Retina (tissue), 1 donor: ENCODE measurements at places on chromosomes 12 and 14.
A peak's percentile ranks its signal among the peaks of the same experiment; 100 is the strongest.

DNA sequence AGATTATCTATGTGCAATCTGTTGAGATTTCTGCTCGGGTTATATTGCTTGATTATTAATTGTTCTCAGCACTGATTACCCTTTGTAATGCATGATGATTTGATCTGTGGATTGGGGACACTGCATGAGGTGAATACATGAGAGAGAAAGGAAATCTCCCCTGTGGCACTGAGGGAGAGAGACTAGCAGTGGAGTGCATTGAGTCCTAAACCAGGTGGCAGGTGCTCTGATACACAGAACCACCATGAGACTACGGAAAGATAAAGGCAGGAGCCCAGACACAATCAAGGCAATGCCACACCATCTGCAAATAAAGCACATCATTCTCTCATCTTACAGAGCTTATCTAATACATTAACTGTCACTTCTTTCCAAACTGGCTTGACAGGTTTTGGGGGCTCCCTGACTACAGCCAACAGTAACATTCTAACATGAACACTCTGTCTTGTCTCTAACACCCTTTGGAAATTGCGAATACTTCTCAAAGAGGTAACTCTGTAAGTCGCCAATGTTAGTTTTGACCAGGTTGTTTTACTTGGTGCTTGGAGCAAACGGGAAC, 37.6 kb upstream of the TSPAN8 start:
- DNase-seq: no peak

DNA sequence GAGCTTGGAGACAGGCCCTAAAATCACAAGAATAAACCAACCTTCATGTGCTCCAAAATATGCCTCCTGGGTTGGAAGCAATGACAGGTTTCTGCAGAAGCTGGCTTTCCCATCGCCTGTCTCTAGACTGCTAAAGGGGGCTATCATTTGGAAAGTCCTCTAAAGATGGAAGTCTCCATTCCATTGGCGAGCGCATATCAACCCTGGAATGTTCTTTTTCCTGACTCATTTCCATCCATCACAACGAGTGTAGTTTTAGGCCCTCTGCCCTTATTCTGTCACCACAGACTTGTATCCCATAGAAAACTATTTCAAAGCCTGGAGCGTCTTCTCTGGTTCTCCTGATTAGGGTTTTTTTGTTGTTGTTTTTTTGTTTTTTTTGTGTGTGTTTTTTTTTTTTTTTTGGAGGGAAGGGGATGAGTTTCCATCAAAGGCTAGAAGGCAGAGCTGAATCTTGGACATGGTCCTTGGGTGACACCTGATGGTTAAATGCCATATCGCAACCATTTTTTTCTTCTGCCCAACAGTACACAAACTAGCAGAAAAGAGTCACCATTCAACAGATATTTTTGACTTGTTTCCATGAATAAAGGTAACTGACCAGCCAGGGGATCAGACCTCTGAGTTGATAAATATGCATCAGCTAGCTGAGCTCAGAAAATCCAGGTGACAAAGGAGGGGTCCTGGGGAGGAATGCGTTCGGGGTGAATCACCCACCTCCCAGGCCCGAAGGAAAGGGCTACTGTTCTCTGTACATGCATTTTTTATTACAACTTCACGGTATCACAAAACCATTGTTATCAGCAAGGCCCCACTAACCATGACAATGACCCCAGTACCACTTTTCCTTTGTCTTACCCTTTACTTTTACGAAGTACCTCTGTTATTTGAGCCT, 40.5 kb downstream of the KCNA5 start:
- peak; percentile 87 for DNase-seq

DNA sequence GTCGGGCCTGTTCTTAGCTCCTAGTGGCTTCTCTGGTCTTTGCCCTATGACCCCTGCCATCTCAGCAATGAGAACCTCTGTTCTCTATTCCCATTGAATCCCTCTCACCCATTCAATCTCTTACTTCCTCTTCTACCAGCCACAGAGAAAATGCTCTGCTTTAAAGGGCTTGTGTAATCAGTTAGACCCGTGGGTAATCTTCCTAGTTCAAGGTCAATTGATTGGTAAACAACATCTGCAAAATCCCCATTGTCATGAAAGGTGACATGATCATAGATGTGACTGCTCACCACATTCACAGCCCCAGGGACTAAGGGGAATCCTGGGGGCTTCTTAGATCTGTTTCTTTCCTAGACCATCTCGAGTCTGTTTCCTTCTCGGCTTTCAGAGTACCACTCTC, 7.2 kb upstream of the CCDC197 start:
- DNase-seq: no peak

GRCh38 chr12:108175310-108175709, 46.2 kb downstream of the WSCD2 start:
- peak; percentile 57 for DNase-seq

DNA sequence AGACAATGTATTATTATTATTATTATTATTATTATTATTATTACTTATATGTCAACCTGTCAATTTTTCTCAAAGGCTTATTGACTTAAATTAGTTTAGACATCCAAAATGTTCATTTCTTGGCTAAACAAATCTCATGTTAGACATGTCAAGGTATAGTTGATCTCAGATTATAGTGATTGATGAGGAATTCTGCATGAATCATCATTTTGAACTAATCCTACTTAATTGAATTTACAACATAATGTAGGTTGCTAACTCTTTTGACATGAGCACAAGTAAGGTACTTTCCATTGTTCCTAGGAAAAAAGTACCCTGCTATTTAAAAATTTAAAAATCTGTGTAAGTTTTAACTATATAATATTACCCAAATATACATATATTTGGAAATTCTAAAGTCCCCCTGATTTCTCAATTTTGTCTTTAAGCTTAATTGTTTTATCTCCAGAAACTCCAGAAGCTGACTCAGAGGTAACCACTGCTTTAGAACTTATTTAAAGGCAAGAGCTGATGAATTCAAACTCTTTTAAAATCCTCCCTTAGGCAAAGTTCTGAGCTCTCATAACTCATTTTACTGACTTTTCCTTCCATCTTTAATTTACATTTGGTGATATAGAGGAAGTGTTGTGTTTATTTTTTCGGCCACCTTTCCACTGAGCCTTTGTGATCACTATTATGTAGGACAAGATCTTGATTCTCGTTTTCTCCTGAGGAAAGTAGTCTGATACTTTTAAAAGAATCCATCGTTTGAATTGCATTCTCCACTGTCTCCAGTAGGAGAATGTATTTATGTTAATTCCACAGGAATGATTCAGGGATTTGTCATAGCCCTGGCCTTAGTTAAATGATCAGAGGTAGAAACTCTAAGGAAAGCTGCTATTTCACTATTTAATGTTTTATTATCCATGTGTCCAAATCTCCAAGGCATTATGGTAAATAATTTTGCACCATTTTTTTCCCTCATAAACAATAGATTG, 1304.5 kb downstream of the AACS start:
- DNase-seq: no peak

DNA sequence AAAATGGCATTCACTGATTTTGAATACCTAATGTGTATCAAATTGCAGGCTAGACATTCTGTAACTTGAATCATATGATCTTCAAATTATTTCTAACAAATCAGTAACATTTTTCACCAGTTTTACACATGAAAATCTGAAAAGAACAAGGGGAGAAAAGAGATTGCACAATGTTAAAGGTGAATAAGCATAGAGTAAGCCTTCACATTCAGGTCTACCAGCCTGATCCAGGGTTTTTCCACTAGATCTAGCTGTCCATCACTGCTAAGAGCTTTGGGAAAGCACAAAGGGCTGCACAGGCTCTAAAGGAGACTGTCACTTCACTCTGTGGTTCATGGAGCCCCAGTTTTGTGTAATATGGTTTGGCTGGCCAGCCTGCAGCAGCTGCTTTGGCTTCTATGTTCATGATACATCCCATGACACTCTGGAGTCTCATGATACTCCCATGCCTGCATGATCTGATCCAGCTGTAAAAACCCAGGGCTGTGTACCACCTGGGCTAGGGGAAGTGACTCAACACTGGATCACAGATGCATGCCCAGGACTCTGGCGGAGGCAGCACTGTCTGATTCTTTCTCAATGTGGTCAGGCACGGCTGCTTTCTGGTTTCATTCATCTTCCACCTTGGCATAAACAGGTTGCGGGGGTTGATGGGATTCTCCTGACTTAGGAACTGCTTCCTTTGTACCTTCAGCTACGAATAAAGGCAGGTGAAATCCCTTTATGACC, 859.7 kb downstream of the GALC start:
- DNase-seq: no peak

GRCh38 chr12:132025526-132025925, 75.8 kb downstream of the EP400 start:
- DNase-seq: no peak

- no peak for DNase-seq
Observed at GRCh38 chr12:89864411-89864810, 155.8 kb upstream of the ATP2B1 start.

- DNase-seq: no peak
Observed at GRCh38 chr12:131737150-131737827, 26.4 kb downstream of the SFSWAP start.

- no peak for DNase-seq
Observed at GRCh38 chr12:52210186-52210924, 18.5 kb upstream of the KRT80 start.

- DNase-seq: no peak
Observed at GRCh38 chr12:47068539-47068938, 10.9 kb upstream of the PCED1B start.

DNA sequence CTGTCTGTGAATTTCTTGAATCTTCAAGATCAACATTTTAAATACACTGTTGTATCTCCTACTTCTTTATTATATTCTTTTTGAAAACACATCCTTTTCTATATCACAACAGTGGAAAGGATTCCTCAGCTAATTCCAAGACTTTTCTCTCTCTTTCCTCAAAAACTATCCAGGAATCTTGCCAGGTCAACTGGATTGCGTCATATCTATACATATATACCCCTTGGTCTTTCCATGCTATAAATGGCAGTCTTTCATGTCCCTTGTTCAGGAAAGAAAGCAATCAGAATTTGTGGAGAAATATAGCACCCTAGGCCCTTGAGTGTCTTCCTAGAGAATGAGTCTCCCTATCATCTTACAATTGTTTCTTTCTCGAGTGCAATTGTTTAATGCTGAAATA, 149.0 kb downstream of the KCNA5 start:
- no peak for DNase-seq

GRCh38 chr12:48716168-48716492, 377 bp downstream of the CCNT1 start:
- no peak for DNase-seq

- DNase-seq: no peak
Observed at GRCh38 chr14:100403105-100403504, 80.0 kb downstream of the SLC25A47 start.

DNA sequence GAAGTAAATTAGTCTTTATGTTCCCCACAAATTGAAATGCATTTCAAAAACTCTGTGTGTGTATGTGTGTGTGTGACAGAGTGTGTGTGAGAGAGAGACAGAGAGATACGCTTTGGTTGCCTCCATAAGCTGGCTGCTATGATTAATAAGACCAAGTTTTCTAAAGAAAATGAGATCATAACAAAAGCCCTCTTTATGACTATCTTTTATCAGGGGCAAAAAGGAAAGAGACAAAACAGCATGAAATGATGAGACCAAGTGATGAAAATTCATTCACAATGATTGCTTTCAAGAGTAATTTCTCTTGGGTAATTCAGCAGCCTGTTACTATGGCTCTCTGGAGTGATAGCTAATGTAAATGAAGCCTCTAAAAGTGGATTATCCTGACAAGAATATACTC, 277.6 kb upstream of the PLEKHG7 start:
- DNase-seq: no peak

- no peak for DNase-seq
Observed at GRCh38 chr12:115384391-115384790, 700.4 kb upstream of the TBX3 start.

GRCh38 chr12:34403706-34404376, 381.5 kb downstream of the ALG10 start:
- DNase-seq: no peak

DNA sequence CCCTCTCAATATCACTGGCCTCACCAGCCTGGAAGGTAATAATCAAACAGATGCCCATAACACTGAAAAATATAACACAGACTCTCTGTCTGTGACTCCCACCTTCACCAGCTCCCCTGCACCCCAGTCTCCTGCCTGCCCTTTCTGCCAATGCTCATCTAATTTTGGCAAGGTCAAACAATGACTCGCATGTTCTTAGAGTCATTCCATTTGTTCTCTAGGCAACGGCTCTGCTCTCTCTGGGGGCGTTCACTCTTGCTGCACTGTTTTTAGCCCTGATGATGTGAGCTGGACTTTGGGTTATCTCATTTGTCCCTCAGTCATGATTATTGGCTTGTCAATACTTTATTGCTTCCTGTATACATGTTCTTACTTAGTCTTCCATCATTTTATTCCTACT, 691.8 kb downstream of the FLRT2 start:
- DNase-seq: no peak

DNA sequence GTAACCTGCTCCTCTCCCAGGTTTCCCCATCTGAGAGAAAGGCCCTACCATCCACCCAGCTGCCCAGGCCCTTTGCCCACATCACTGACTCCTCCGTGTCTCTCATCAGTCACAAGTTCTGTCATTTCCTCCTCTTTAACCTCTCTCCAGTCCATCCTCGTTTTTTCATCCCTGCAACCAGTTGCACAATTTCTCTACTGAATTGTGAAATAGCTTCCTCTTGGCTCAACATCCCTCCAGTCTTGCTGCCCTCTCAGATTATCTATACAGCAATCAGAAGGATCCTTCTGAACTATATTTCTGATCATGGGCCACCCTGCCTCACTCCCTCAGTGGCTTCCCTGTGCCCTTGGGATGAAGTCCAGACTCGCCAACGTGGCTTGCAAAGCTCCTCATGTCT, 6.8 kb downstream of the FAM161B start:
- DNase-seq: no peak

DNA sequence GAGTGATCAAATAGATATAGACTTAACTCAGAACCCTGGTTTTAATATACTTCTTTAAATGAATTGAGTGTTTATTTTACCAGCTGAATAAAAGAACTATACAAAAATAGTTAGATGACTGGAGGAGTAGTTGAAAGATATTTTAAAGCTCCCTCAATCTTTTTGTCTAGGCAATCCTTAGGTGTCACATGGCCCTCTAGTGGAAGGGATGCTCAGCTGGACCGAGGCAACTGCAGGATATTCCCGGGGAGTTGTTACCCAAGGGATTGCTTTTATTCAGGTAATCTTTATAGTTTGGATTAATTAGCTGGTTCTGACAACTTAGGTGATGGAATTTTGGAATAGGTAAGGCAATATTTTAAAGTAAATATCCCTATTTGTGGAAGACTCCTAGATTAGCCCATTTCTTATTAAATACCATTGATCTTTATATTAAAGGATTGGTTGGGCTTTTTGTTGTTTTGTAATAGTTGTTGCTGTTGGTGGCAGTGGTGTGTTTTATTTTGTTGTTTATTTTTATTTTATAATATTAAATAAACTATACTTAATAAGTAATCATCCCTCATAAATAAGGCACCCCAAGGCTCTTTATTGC, 57.1 kb downstream of the ZDHHC17 start:
- no peak for DNase-seq

- no peak for DNase-seq
Observed at GRCh38 chr14:53525608-53526007, 372.5 kb upstream of the DDHD1 start.

GRCh38 chr12:109609342-109609741, 35.7 kb downstream of the MVK start:
- DNase-seq: no peak
